ENCODE measurements at places on chromosomes 2 and 18.

- DNase-seq, result no peak
Observed at GRCh38 chr2:22282916-22283315, 1102.1 kb upstream of the KLHL29 start.

GRCh38 chr18:49731421-49731841, 81.9 kb downstream of the ACAA2 start:
- no peak for DNase-seq

DNA sequence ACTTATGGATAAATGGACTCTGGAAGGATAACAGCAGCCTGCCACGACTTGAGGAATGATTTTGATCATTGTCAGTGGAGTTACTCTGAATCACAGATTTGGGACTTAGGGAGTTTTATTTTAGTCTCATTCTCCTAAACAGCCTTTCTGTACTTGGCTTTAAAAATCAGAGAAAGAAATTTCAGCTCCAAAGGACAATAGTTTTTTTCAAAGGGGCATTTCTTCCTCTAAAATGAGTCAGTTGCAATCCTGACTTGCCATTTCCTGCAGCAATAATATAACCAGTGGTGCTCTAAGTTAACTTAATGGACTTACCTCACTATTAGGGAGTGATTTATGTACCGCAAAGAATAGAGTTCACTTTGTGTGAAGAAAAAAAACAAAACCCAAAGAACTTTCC, 35.1 kb upstream of the MTX2 start:
- DNase-seq, result no peak

DNA sequence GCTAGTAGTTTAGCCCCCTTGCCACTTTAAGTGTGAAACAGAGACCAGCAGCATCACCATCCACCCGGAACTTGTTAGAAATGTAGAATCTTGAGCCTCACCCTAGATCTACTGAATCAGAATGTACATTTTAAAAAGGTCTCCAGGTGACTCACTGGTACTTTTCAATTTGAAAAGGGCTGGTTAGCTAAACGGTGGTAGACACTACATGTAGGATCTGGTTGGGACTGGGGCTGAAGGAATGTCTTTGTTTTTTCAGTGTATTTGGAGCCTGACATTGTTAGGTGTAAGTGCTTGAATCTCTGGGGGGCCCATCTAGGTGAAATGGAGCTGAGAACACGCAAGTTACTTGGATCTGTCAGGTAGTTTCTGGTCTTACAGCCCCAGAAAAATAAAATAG, 44.0 kb upstream of the XPO1 start:
- DNase-seq, result peak; percentile 26

- no peak for DNase-seq
Observed at GRCh38 chr2:240956171-240956934, 42.1 kb upstream of the SNED1 start.

DNA sequence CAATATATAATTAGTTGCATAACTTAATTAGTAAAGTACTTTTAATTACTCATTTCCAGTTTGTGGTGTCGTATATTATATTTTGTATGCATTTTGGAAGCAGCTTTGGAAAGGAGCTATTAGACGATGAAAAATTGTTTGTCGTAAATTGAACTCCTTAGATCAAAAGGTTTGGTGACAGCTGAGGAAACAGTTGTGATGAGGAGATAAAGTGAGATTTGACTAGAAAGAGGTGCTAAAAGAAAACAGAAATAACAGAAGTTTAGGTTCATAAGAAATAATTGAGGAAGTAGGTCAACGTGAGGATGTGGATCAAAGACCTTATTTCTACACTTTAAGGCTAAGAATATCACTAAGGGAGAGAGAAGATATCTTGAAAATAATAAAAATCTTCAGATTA, 141.9 kb upstream of the NETO1 start:
- DNase-seq, result no peak

DNA sequence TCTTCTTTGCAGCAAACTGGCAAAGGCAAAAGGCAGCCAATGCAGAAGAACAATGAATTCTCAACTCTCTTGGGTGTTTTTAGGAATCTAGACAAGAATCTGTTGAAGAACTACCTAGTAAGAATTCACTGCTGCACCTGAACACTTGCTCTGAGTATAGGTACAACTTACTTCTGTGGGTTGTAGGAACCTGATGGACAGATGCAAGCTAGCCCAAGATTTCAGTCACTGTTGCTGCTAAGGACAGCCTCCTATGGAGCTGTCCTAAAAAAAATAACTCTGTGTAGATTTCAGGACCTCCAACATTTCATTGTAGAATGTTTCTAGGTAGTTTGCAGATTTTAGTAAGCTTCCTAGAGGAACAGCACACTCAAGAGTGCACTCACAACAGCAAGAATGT, 363.5 kb downstream of the CBLN2 start:
- no peak for DNase-seq

- DNase-seq, result no peak
Observed at GRCh38 chr18:58851856-58852255, 12.8 kb upstream of the ZNF532 start.

- DNase-seq, result no peak
Observed at GRCh38 chr2:26861610-26862224, 13.8 kb downstream of the DPYSL5 start.

GRCh38 chr2:159516241-159516758, 100.0 kb downstream of the BAZ2B start:
- peak; percentile 39 for DNase-seq

GRCh38 chr2:47073641-47074040, 81.5 kb downstream of the STPG4 start:
- DNase-seq, result no peak

DNA sequence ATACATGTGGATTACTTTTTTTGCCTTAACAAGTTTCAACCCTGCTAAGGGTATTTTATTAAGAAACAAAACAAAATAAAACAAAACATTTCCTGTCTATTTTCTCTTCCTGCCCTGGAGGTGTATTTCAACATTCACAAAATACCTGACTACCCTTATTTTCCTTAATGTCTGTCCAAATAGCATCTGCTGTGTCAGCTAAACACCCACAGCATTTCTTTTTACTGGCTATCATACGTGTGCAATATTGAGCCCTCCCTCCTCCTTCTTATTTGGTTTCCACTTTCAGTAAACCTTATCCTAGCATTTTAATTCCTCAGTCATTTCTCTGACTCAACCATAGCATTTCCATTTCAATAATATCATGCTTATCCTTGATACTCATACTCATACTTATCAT, 1420.0 kb upstream of the ZEB2 start:
- no peak for DNase-seq

DNA sequence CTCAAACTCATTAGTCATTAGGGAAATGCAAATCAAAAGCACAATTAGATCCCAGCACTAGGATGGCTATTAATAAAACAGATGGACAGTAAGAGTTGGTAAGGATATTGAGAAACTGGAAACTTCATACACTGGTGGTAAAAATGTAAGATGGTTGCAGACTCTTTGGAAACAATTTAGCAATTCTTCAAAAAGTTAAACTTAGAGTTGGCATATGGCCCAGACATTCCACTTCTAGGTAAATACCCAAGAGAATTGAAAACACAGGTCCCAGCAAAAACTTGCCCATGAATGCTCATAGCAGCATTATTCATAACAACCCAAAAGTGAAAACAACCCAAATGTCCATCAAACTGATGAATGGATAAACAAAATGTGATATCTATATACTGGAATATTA, 84.9 kb upstream of the ZFP36L2 start:
- no peak for DNase-seq

GRCh38 chr18:70243131-70243929, 37.8 kb upstream of the RTTN start:
- DNase-seq, result no peak

DNA sequence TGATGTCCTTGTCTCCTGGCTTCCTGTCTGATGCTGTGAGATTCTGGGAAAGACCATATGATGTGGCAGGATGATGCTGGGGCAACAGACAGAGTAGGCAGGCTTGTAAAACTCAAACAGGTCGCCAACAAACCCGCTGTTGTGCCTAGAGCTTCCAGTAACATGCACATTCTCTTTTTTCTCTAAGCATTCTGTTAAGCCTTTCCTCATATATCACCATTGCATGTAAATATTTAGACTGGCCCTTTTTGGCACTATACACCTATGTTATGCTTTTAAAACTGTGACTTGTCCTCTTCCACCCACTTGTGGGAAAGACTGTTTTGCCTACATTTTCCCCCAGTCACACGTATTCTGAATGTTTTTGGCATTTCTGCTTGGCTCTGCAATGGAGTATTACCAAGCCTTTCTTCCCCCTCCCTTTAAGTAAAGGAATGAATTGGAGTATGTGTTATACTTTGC, 250.4 kb upstream of the TANK start:
- no peak for DNase-seq

DNA sequence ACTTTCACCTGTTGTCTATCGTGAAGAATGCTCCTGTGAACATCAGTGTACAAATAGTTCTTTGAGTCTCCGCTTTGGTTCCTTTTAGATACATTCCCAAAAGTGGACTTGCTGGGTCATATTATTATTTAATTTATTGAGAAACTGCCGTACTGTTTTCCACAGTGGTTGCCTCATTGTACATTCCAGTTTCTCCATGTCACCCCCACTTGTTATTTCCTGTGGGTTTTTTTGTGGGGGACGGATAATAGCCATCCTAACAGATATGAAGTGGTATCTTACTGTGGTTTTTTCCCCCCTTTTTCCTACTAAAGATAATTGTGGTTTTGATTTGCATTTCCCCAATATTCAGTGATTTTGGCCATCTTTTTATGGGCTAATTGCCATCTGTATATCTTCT, 53.8 kb downstream of the SMCHD1 start:
- no peak for DNase-seq

GRCh38 chr18:8116341-8117005, 492.8 kb upstream of the RAB12 start:
- no peak for DNase-seq

DNA sequence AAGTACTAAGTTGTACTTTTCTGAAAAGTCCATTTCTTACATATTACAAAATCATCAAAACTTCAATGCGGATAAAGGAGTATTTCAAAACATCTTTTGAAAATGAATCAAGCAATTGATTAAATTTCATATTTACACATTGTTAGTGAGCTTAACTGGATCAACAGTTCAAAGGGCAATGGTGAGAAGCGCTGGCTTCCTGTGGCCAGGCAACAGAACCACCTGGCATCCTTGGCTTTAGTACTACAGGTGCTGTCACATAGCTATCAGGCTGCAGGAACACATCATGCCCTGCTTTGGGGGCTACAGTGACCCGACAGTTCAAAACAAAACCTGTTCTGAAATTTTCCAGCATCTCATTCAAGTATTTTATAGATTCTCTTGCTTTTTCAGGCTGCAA, 59.2 kb downstream of the SMAD2 start:
- DNase-seq, result no peak

DNA sequence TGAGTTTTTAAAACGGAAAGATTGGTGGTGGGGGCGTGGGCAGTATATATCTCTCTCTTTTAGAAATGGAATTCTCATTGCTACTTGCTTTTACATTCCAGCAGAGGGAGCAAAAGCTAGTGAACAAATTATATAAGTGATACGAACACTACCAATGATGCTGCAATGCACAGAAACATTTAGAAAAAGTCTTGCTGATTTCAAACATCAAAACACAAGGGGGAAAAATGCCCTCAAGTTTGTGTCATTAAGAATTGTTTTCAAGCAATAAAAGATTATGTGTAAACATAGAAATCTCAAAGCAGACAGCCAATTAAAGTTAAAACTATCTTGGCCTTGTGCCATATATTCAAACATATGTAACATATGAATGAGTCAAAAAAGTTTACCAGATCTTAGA, 296.3 kb upstream of the KCNJ3 start:
- DNase-seq, result no peak

GRCh38 chr18:11274144-11274794, 124.9 kb upstream of the PIEZO2 start:
- DNase-seq, result no peak

DNA sequence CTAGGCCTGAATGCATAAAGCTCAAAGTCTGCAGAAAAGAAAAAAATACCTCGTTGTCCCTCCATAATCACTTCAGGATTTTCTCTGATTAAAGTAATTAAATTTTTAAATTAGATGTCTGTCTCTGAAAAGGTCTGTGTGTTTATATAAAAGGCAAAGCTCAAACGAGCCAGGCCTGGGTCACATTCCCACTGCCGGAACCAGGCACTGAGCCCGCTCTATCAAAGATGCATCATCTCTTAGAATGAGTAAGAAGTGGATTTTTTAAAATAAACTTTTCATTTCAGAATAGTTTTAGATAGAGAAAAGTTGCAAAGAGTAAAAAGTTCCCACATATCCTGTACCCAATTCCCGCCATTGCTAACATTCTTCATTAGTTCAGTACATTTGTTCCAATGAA, 202.1 kb upstream of the KYNU start:
- DNase-seq, result no peak

DNA sequence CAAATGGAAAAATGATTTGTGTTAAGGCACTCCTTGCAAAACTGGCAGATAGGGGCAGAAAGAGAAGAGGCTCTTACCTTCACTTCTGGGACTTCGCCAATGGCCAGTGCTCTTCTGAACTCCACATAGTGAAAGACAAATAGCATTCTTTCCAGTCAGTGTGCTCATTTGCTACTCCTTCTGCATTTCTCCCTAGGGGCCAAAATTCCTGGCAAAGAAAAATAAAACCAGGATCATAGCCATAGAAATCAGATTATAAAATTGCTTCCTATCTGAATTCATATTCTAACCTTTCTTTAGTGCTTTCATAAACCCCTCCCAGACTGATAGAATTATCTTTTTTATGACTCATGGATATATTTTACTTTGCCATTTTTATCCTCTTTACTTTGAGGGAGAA, 56.9 kb upstream of the PELI1 start:
- DNase-seq, result no peak

DNA sequence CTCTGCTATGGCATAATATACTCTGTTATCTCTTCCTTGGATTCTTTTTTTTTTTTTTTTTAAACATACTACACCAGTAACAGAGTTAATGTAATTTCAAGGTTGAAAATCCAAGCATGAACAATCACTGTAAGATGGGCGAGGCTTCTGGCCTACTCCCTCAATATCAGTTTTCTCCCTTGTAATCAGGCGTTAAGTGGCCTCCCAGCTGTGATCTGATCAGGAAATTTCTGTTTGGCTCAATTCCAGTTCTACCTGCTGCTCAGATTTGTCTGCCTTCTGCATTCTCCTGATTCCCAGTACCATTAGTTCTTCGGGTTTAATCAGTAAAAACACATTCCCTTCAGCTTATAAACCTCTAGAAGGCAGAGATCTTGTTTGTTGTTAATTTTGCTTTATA, 18.6 kb downstream of the PRKD3 start:
- DNase-seq, result no peak

DNA sequence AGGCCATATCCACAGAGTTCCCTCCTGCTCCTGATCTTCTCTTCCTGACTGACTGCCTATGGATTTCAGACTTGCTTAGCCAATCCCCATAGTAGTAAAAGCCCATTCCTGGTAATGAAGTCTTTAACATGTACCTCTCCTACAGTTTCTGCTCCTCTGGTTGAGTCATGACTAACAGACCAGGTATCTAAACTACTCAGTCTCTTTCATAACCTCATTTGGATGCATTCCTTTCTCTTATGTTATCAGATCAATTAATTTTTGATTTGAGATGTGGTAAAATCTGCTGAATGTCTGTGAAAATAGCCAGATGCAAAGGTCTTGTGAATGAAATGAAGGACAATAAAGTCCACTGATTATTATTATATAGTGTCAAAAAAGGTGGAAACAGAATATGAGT, 198.0 kb downstream of the NBAS start:
- no peak for DNase-seq

- DNase-seq, result peak; percentile 78
Observed at GRCh38 chr2:43408407-43409160, 182.2 kb upstream of the ZFP36L2 start.
